ENCODE measurements at places on chromosomes 16 and 17.

- no peak for DNase-seq
Observed at GRCh38 chr16:87541872-87542234, 49.0 kb upstream of the ZCCHC14 start.

DNA sequence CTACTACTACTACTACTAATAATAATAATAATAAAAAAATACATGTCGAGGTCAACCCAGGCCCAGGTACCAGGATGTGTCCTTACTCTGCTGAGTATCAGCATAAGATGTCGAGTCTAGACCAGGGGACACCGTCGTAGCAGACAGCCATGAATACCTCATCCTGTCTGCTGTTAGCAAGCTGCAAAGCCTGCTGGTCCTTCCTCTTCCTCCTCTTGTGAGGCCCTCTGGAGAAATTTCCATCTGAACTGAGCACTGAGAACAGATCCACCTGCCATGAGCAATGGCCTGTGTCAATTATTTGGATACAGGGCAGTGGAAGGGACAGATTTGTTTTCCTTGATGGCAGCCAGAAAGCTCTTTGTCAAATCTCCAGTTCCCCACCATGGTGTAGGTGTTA, 168.5 kb downstream of the XYLT1 start:
- no peak for DNase-seq

DNA sequence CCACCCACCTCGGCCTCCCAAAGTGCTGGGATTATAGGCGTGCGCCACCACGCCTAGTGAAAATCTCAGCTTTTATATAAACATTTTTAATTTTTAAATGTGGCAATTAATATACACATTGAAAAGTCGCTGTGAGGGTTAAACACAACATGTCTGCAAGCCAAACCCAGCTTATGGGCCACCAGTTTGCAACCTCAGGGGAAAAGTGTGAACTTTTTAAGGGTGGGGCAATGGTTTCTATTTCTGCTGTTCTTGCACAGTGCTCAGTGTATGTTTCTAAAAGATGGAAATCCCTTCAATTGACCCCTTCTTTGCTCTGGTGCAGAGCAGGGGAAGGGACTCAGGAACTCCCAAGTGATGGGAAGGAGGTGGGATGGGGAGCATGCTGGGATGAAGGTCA, 18.3 kb upstream of the SUPT4H1 start:
- DNase-seq, result no peak

DNA sequence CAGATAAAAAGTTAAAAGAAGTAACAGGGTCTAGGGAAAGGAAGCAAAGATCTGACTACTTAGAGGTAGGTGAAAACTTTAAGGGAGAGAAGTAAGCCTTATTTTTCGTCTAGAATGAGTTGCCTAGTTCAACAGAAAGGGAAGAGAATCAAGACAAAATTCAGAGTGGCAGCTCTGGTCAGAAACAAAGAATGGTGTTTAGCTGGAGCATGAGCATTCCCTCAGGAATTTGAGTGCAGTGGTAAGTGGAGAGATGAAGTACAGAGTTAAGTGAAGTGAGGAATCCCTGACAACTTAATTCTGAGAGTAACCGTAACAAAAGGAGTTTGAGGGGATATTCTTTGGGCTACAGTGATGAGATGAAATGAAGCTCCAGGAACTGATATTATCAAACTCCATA, 11.5 kb downstream of the SMG6 start:
- DNase-seq, result no peak

GRCh38 chr16:26701243-26701886, 365.4 kb upstream of the C16orf82 start:
- no peak for DNase-seq
